Esophagus muscularis mucosa (tissue), 4 donors: ENCODE measurements at places on chromosomes 3 and 15. TPM values are rescaled to one million over a fixed set of nuclear protein-coding genes. Genes with fewer than 3 reads are reported as not detected.

XPC gene
- total RNA-seq, result 37.4 TPM

GRCh38 chr3:141368062-141368924 lies at the start of gene ZBTB38:
Gene ZBTB38 (plus strand): TSS chr3:141368504. CDS start chr3:141442389, 73,885 bp downstream.
- DNase-seq, result peak; percentile 93

DNA sequence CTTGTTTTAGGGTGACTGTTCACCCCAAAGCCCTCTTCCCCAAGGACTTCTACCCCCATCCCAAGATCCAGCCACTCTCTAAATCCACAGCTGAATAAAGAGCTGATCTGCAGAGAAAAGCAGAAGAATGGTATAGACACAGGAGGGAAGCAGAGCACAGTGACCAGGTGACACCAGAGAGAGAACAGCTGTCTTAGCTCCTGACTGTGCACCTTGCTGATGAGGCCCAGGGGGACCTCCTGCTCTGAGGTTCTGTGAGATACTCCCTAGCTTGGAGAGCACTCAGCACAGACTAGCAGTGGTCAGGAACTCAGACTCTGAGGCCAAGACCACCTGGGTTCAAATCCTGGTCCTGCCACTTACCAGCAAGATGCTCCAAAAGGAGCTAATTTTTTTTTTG lies 17.7 kb downstream of the MCF2L2 start:
- no peak for DNase-seq

DNA sequence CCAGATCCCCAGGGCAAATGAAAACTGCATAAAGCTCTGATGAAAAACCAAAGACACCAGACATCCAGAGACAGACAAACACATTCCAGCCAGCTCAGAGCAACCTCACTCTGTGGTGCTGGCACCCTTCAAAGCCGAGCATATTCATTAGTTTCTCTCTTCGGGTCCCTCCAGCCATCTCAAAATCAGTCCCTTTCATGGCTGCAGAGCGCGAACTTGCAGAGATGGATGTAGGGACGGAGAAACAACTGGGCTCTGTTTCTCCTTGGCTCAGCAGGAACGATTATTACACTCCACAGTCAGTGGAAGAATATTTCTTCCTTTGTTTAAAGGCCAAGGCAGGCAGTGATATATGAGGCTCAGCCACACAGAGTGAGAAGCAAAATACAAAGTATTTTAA lies 50.4 kb upstream of the SYN2 start:
- DNase-seq, result no peak

DNA sequence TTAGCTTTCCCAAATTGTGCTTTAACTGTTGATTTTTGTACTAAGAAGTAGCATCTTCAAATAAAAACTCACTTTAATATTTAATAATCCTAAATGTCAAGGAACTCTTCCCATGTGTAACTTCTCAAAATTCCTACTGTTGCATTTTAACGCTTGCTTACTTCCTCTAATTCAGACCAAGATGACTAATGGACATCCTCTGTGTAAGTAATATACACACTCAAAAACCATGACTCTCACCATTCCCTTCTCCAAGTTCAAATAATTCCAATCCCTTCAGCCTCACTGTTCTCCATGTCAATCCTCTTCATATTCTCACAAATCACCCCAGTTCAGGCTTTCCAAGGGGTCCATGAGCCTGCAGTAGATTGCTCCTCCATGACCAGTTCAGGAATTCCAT lies 13.0 kb downstream of the MRPL46 start:
- peak; percentile 17 for DNase-seq

- no peak for DNase-seq
Observed at GRCh38 chr3:43497422-43497821, 124.4 kb downstream of the ANO10 start.

MYO5C gene
- total RNA-seq, result 10.1 TPM
